ENCODE measurements at places on chromosomes 2 and 18.

- DNase-seq = no peak
Observed at GRCh38 chr2:71882949-71883472, 264.7 kb downstream of the CYP26B1 start.

DNA sequence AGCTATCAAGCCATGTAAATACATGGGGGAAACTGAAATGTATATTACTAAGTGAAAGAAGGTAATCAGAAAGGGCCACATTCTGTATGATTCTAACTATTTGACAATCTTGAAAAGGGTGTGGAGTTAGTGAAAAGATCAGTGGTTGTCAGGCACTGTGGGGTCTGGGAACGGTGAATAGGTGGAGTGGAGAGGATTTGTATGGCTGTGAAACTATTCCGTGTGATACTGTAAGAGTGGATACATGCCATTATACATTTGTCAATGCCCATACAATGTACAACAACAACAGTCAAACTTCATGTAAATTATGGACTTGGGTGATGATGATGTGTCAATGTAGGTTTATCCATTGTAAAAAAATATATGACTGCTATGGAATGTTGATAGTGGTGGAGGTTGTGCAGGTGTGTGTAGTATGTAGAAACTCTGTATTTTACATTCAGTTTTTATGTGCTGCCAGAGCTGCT is 1116.2 kb downstream of the SUCLG1 start:
- DNase-seq = no peak

DNA sequence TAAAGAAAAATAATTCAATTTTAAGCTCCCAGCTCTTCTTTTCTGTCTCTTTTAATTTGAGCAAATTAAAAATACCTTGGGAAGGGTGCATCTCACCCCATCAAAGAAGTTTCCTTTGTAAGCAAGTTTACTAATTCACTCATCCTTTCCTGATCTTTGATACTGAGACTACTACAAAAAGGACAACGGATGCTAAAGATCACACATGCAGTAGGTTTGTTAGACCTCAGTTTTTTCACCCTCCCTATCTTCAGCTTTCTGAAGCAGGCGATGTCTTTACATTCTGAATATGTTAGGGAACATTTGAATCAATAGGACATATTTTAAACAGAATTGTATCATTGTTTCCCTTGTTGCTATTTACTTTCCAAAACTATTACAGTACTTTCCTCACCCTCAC is 6.0 kb upstream of the HNRNPLL start:
- DNase-seq = no peak

GRCh38 chr2:71834796-71835195 is 312.9 kb downstream of the CYP26B1 start:
- no peak for DNase-seq

DNA sequence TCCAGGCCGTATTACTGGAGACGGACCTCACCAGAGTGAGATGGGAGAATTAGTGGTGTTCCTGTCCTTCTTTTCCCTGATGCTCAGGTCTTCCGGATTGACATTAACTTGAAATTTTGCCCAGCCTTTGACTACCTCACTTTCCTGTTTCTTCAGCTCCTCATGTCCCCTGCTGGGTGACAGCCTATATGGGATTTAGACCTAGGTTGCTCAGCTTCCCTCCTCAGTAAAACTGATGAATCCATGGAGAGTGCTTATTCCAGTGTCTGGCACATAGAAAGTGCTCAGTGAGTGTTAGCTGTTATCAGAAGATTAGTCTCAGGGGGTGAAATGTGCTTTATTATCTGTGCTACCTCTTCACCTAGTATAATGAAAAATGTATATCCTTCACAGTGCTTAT is 30.0 kb downstream of the CRIM1 start:
- no peak for DNase-seq

- no peak for DNase-seq
Observed at GRCh38 chr18:74796841-74797576, 199.3 kb downstream of the ZNF407 start.

GRCh38 chr18:68314403-68314802 is 400.5 kb downstream of the TMX3 start:
- DNase-seq = no peak

DNA sequence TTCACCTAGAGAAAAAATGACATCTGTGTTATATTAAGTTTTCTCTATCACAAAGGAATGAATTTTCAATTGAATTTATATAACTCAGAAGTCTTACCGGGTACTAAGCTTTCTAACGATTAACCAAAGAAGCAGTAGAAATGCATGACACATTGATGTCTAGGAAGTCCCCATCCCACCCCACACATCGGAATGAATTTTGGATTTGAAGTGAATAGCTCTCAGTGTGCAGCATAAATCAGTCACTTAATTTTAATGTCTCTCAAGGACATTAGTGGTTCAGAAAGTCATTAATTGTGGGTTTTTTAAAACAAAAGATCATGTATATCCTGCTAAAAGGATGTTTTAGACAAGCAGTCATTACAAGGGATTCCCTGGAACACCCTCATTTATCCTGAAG is 141.4 kb upstream of the PIEZO2 start:
- no peak for DNase-seq

GRCh38 chr2:75321599-75321922 is 122.2 kb upstream of the TACR1 start:
- no peak for DNase-seq

GRCh38 chr2:84201158-84201557 is 257.9 kb downstream of the SUCLG1 start:
- no peak for DNase-seq

DNA sequence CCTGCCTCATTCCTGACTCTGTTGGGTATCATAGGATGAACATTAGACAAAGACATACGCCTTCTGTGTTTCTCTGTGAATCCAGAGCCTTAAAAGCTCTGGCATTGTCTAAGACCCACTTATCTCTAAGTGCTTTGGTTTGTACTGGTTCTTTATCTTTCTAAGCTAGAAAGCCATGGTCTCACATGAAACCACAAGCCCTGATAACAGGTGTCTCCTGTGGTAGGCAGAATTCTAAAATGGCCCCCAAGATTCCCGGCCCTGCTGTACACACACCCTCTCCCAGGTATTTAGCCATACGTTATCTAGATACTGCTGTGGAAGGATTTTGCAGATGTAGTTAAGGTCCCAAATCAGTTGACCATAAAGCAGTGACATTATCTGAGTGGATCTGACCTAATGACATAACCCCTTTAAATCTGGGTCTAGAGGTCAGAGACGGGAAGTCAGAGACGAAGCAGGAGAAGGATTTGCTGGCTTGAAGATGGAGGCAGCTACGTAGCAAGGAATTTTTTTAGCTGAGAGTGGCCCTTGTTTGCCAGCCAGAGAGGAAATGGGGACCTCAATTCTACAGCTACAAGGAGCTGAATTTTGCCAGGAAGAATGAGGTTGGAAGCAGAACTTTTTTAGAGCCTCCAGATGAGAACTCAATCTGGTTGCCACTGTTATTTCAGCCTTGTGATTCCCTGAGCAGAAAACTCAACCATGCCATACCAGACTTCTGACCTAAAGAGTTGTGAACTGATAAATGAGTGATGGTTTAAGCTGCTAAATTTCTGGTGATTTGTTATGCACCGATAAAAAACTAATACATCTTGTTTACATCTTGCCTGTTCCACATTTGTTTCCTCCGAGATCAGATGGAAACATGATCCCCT is 186.7 kb downstream of the CAMKMT start:
- DNase-seq = no peak

DNA sequence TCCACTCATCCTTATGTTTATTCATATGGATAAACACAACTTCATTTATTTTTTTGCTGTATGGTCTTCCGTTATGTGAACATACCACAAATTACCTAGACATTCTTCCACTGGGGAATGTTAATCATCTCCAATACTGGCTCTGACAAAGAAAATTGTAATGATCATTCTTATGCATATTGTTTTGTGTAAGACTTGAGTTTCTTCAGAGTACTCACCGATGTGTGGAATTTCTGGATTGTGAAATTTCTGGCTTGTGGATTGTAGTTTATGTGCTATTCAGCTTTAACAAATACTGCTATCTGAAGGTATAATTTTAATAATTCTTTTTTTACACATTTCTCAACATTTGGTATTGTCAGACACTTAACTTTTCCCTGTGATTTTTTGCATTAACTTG is 212.2 kb upstream of the THUMPD2 start:
- DNase-seq = no peak

- DNase-seq = no peak
Observed at GRCh38 chr2:202450785-202451184, 74.7 kb downstream of the BMPR2 start.

DNA sequence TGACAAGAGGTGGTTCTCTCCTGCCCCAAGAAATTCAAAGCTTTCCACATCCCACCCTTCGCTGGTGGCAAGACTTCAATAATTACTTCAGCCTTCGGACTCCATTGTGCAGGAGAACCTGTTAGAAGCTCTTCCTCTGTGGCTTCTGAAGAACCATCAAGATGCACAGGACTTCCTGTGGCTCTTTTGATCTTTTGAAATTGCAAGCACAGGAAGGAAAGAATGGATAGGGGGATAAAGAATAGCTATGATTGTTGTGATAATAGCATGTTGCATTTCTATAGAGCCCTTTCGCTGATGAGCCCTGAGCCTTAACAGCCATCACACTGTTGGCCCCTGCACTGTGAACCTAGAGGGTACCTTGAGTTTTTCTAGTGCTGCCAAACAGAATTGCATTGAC is 7.4 kb downstream of the EPAS1 start:
- DNase-seq = no peak

DNA sequence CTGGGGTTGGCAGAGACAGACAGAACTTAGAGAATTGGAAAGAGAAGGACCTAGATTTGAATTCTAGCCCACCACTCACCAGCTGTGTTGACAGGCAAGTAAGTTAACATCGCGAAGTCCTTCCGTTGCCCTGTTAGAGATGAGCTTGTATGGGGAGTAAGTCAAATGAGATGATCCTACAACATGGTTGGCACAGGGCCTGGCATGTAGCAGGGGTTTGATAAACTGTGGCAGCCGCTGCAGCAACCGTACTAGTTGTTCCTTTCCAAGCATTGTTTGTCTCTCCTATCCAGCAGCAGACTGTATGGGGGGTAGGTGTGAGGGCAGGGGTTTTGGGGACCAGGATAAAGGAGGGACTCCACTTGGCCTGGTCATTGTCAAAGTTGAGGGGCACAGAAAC is 16.0 kb downstream of the TET3 start:
- no peak for DNase-seq

- DNase-seq = no peak
Observed at GRCh38 chr2:141048951-141049350, 1081.9 kb downstream of the LRP1B start.

- no peak for DNase-seq
Observed at GRCh38 chr18:56121669-56122068, 516.7 kb downstream of the TXNL1 start.

GRCh38 chr18:49273241-49273880 is 187.1 kb downstream of the DYM start:
- no peak for DNase-seq

DNA sequence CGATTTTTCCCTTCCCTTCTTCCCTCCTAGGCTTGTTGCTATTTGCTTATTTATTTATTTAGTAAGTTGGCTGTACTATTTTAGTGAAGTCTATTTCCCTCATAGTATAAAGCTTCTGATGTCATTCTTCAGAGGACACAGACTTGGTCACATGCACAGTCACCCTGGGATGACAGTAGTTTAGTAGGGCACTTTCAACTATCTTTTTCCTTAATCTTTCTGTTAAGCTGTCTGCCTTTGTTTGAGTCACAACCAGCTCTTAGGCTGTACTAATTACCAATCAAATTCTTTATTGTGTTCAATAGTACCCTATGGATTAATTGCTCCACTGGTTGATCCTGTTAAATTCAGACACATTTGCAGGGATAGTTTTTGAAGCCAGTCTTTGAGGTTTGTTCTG is 26.9 kb upstream of the RAB31 start:
- no peak for DNase-seq

DNA sequence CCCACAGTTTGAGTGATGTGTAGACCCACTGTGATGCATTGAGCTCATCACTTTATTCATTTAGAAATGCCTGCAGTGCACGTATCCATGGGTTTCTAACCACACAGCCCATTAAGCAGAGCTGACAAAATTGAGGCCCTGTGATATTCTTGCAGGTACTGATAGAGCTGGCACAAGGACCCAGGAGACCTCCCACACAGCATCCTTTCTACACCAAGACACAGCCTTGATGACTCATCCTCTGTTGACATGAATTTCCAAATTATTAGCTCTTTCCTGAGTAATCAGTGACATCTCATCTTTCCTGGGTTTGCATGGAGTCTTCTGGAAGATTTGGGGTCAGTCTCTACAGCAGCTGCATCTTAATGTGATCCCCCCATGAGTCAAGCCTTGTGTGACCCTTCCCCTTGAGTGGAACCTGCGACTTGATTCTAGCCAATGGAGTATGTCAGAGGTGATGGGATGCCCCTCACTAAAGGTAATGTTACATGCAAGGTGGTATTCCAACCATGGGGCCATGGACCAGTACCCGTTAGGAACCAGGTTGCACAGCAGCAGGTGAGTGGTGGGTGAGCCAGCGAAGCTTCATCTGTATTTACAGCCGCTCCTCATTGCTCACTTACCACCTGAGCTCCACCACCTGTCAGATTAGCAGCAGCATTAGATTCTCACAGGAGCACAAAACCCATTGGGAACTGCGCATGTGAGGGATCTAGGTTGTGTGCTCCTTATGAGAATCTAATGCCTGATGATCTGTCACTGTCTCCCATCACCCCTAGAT is 181.1 kb upstream of the ARL4C start:
- DNase-seq = no peak

DNA sequence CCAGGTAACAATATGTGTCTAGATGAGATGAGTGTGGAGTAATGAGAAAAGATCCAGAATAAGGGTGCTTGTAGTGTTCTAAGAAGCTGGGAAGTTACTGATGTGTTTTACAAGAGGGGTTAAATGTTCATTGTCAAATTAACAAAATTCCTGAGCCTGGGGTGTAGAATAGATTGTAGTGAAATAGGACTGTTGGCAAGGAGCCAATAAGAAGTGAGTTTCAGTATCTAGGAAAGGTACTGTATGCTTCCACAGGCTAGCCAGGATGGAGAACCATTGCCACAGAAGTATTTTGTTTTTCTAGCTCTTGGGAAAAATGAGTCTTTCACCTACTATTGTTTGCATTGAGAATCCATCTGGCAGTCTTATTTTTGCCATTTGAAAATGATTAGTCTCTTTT is 10.5 kb downstream of the DOK6 start:
- no peak for DNase-seq

DNA sequence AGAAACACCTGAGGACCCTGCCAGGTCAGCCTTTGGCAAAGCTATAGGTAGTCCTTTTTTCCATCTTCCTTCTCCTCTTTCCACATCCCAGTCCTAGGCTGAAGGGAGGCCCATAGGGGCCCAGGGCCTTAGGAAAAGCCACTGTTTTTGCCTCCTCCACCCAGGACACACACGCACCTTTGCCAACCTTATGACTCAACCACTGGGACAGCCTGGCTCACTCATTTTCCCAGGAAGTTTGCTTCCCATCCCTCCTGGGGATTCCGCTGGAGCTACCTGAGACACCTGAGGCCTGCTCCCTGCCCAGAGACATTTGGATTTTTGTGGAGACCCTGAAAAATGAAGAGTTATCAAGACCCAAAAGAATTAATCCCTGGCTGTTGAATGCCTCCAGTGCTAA is 273.4 kb upstream of the SIX2 start:
- DNase-seq = no peak

- no peak for DNase-seq
Observed at GRCh38 chr18:7139409-7139808, 21.8 kb upstream of the LAMA1 start.

- no peak for DNase-seq
Observed at GRCh38 chr2:161165811-161166210, 5.6 kb downstream of the TANK start.

Measured in stimulated activated CD4-positive, alpha-beta T cell treated with anti-CD3 and anti-CD28 coated beads, Interleukin-15, amount 100 ng/mL, for 1 hour (primary cell).